ENCODE measurements at places on chromosomes 12 and 14.

DNA sequence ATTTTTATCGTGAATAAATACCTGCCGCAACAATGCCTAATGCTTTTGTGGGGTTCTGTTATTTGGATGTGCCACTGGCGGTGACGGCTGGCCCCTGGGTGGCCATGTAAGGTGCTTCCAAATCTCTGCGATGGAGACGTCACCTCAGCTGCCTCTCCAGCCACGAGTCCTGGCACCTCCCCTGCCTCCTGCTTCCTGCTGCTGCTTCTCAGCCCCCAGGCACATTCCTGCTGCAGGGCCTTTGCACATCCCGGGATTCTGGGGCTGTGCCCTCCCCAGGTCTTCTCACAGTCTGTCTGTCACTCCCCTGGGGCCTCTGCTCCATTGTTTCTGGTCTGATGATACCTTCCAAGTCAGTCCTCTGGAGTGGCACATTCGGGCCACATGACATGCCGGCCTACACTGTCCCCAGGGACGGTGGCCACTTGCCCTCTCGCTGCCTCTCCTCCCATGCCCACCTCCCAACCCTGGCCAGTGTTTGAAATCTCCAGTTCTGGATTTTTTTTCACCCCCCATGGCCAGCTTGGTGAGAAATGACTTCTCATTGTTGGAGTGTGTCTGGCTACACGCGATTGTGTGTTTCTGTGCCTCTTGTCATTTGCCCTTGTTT is 151.8 kb downstream of the KIF26A start:
- no peak for DNase-seq

- DNase-seq = no peak
These were observed 103.8 kb upstream of the FKBP4 start for GRCh38 chr12:2691006-2691344.

DNA sequence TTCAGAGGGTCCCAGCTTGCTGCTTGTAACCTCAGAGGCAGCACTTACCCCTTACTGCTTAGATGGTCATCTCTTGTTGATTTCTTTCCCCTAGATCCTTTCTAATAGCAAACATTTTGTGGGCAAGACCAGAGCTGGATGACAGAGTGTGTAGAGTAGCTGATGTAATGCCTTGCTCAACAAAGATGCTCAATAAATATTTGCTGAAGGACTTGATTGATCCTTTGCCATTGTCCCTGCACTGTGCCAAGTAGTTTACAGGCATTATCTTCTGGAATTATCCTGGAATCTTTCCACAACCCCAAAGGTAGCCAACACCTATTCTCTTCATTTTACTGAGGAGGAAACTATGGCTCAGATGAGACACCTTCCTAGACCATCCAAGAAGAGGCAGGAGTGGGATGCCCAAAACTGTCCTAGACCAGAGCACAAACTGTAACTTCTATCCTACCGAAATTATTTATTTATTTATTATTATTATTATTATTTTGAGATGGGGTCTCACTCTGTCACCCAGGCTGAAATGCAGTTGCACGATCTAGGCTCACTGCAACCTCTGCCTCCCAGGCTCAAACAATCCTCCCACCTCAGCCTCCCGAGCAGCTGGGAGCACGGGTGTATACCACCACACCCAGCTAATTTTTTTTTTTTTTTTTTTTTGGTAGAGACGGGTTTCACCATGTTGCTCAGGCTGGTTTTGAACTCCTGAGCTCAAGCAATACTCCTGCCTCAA is 1.4 kb downstream of the MMAB start:
- DNase-seq = no peak

DNA sequence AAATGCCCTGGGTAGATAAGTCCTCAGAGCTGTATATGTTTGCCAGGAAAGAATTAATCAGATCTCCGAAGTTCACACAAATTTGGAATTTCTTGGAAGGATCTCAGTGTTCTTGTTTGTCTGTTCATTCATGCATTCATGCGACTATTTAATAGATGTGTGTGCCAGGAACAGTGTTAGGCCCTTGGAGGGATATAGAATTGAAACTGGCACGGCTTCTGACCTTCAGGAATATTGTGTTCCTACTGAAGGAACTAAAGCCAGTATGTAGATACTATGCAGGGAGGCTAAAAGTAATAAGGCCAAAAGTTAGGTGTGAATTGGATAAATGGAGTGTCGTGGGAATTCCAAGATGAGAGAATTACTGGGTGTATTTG is 166.0 kb upstream of the NOS1 start:
- no peak for DNase-seq
